Hindlimb muscle (tissue), 1 donor: ENCODE measurements at places on chromosomes 5 and 9. TPM values are rescaled to one million over a fixed set of nuclear protein-coding genes. Genes with fewer than 3 reads are reported as not detected.

Gene NOTCH1
- polyA plus RNA-seq: 38.6 TPM

Gene LOX
- polyA plus RNA-seq: 41.1 TPM

DNA sequence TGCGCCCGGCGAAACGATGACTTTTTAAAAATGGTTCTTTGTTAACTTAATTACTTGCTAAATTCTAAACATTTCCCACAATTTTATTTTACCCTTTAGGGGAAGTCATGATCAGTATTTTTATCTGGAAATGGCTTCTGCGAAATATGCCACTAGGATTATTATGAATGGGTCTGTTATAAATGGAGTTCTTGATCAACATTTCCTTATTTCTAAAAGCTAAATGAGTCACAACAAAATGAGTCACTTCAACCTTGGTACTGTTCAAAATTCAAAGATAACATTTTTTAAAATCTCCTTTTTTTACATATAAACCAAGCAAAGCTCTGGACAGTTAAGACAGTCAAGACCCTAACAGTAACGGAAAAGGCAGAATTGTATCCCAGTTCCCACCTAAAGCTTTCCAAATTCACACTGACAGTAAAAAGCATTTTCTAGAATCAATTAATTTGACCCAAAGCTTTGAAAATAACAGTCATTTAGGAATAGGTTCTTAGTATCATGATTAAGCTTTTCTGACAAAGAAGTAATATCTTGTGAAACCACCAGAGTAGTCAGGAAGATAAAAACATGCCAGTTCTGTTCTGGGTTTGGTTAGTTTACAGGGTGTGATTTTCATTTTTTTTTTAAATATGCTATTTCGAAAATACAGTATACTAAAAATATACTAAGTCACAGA is 81.7 kb downstream of the LHFPL2 start:
- no peak for DNase-seq

DNA sequence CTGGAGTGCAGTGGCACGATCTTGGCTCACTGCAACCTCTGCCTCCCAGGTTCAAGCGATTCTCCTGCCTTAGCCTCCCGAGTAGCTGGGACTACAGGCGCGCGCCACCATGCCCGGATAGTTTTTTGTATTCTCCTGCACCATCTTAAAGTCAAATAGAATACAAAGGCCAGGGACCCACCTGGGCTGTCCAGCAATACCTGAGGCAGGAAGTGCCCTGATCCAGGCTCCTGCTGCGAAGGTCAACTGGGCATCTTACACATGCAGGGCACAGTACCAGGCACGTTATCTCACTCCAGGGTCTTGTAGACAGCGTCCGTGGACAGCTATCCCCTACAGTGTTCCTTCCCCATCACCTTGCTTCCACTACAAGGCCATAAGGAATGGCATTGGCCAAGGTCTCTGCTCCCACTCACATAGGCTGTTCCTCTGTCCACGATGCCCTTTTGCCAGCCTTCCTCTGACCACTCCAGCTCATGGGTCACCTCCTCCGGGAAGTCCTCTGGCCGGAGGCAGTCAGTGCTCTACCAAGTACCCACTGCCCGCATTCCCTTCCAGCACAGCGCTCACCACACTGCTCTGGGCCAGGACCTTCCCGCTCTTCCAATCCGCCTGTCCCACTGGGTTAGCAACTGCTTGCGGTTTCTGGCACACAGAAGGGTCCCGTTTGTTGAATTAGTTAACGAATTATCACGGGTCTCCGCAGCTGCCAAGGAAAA is 978 bp downstream of the P4HA2 start:
- no peak for DNase-seq

DNA sequence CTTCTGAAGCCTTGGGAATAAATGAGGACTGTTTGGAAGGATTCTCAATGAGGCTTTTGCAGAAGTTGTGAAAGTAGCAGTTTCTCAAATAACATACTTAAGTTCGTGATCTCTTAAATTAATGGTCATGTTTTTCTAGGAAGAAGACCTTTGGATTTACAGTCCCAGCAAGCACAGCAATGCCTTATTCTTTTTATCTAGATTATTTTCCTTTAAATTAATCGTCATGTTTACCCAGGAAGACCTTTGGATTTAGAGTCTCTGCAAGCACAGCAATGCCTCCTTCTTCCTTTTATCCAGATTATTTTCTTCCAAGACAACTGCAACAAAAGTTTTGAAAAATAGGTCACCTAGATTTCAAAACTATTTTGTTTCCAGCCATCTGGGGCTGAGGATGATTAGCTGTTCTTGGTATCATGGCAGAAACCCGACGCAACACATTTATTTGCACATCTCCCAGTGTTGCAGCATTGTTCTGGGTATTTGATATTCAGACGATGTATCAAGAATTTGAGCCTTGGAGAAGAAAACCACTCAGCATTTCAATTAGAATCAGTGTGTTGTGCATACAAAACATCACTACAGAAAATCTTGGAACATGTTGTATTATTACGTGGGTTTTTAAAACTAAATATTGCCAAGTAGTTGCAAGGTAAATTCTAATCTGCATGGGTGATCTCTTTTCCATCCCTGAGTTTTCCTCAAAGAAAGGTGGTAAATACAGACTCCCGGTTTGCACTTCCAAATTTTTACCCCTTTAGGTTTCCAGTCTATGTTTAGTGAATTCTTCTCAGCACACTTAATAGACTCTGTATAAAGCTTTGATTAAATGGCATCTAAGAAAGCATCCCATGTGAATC is 50.9 kb downstream of the JAKMIP2 start:
- DNase-seq: no peak

Gene LMX1B
- polyA plus RNA-seq: 0.28 TPM

- DNase-seq: no peak
These were observed 214.5 kb upstream of the PUM3 start for GRCh38 chr9:3058409-3058808.

DNA sequence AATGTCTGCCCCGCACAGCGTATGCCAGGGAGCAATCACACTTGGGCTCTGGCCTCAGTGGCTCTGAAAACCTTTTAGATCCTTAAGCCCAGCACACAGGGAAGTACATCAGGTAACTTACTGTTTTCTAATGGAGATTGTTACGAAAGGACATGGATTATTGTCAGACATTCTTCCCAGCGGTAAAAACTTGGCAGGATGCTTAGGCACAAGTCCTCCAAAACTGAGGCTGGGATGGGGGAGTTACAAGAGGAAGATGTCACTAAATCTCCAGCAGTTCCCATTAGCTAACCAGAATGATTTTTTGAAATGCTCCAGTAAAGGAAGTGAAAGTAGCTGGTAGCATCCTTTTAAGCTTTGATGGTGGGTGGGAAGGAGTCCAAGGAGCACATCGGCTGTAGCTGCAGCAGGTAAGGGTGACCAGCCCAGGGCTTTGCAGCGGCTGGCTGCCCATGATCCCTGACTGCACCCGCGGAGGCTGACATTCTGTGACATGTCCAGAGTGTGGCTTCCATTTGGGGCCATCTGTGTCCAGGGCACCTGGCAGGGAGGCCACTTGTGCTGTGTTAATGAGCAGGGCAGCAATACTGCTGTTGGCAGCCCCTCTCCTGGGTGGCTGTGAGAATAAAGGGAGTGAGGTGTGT is 165.8 kb downstream of the GADD45G start:
- DNase-seq: peak; percentile 55

DNA sequence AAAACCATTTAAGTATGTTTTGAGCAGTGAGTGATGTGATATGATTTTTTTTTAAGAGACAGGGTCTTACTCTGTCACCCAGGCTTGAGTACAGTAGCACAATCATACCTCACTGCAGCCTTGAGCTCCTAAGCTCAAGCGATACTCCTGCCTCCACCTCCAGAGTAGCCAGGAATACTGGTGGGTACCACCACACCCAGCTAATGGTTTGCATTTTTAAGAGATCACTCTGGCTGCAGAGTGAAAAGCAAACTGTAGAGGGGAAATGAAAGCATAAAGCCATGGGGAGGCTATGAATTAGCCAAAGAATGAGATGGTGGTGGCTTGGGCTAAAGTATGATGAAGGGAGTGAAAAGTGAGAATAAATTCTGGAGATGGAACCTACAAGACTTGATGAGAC is 199.1 kb downstream of the HINT1 start:
- DNase-seq: no peak

DNA sequence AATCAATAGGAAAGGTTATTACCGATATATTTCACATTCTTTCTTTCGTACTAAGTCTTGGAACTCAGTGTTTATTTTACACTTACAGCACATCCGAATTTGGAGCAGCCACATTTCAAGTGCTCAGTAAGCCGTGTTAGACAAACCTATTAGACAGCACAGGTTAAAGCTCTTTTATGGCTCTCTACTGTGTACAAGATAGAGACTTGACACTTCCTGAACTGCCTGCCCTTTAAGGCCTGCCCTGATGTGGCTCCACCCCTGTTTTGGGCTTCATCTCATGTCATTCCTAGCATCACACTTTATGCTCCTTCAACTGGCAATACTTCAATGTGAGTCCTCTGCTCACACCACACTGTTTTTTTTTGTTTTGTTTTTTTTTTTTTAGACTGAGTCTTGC is 23.5 kb upstream of the SUSD1 start:
- DNase-seq: no peak
